ENCODE measurements at places on chromosomes 7 and 10. TPM values are rescaled to one million over a fixed set of nuclear protein-coding genes. Genes with fewer than 3 reads are reported as not detected.

SLC13A4 gene
- not detected for total RNA-seq

PTPRZ1 gene
- total RNA-seq, result 3.6 TPM

HOXA13 gene
- not detected for total RNA-seq

C10orf67 gene
- total RNA-seq, result 1.6 TPM

MEIG1 gene
- total RNA-seq, result not detected

KIF11 gene
- total RNA-seq, result 0.93 TPM

GRCh38 chr7:140283472-140283871, 106.7 kb upstream of the KDM7A start:
- DNase-seq, result no peak

- no peak for DNase-seq
Measured at GRCh38 chr10:57624856-57625592, 642.7 kb downstream of the IPMK start.

- no peak for DNase-seq
Measured at GRCh38 chr7:152074673-152075072, 49.2 kb downstream of the GALNT11 start.

GRCh38 chr10:90947030-90947960, 26.4 kb upstream of the ANKRD1 start:
- no peak for DNase-seq

DNA sequence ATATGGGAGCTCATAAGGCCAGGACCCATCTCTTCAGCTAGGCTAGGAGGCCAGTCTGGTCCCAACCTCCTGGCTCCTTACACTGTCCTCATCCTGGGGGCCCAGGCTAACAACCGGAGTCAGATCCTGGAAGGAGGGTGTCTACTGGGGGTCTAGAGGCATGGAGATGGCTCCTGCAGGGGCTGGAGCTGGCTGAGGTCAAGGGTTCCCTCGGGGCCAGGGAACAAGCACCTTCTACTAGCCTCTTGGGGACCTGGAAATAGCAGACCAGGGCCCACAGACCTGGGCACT, 37.2 kb downstream of the CLRN3 start:
- DNase-seq, result no peak

- DNase-seq, result no peak
Measured at GRCh38 chr10:11037991-11038390, 20.3 kb downstream of the CELF2 start.

GRCh38 chr7:102230593-102230992, 56.1 kb upstream of the SH2B2 start:
- no peak for DNase-seq

DNA sequence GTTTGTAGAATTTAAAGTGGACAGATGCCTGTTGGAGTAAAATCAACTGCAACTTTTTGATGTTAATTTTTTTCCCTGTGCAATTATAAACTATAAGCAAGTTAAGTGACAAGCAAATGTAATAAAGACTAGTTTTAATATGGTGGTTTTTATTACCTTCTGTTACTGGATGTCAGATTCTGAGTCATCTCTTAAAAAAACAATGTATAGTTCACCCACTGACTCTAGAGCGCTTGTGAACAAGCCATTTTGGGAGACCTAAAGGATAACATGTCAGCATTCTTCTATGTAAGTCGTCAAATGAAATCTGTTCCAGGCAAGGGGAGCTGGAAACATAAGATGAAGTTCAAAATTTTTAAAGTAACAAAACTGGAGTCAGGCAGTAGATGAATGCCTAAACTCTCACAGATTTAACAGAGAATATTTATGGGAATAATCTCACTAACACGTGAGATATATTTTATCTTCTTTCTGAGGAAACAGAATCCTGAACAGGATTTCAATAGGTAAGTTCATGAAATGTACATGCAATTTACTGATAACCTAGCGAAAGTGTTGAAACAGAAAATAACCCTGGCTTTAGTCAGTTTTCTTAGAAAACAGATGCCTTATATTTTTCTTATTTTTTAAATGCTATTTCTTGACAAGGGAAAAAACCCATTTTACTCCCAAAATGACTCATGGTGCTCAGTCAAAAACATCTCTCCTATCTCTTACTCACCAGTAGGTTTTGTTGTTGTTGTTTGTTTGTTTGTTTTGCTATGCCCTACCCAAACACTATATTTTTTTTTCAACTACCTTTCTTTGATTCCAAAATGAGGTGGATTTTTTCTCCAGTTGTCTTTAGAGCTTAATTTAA, 91.7 kb downstream of the SLC39A12 start:
- DNase-seq, result no peak

DNA sequence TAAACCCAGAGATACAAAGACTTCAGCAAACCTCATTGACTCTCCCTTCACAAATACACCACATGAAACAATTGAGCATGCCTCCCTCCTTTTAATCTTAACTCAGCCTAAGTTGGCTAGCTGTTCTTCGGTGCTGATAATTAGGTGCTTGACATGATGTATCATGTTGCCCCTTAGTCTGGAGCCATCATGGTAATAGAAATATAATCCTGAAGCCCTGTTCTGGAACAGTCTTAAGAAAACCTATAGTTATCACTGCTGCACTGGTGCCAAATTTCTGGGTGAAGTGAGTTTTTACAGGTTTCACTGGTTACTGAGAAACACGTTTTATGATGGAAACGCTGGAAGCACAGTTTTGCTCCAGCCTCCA, 306.1 kb downstream of the LRMDA start:
- DNase-seq, result no peak

DNA sequence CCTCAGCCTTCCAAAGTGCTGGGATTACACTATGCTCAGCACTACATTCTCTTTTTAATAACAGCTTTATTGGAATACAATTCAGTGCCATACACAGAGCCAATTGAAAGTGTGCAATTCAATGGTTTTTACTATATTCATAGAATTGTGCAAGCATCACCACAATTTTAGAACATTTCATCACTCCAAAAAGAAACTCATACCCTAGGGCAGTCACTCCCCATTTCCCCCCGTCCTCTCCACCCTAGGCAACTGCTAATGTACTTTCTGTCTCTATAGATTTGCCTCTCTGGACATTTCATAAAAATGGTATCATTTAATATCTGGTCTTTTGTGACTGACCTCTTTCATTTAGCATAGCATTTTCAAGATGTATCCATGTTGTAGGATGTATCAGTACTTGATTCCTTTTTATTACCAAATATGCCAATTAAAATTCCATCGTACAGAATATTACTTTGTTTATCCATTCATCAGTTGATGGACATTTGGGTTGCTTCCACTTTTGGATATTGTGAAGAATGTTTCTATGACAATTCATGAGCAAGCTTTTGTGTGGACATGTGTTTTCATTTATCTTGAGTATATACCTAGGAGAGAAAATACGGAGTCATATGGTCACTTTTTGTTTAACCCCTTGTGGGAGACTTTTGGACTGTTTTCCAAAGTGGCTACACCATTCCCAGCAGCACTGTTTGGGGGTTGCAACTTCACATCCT, 6.3 kb upstream of the XPNPEP1 start:
- no peak for DNase-seq

- no peak for DNase-seq
Measured at GRCh38 chr7:53110425-53110824, 75.0 kb downstream of the POM121L12 start.

- no peak for DNase-seq
Measured at GRCh38 chr7:29424984-29425309, 138.7 kb upstream of the PRR15 start.

- no peak for DNase-seq
Measured at GRCh38 chr7:46652317-46652716, 731.2 kb upstream of the IGFBP3 start.

- no peak for DNase-seq
Measured at GRCh38 chr10:78491812-78492211, 458.1 kb downstream of the RPS24 start.
